Left ventricle myocardium inferior (tissue), 1 donor: ENCODE measurements at places on chromosomes 1 and 21.

DNA sequence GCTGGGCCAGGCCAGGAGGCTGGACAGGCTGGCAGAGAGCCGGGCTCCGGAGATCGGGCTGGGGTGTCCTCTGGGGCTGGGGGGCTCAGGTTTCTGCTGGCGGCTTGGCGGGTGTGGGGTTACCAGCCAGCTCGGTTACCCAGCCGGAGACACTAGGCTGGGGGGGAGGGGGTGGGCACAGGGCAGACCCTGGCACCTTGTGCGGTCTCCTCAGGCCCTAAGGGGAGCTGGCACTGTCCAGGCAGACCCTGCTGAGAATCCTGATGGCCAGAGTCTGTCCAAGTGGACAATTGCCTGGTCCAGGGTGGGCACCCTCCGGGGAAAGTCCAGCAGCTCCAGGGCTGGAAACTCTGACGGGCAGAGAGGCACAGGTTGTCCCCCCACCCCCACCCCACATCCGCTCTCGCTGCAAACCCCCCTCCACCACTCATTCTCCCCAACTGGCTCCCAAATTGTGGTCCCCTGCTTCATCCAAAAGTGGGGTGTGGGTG is 6.7 kb downstream of the ZBTB7B start:
- DNase-seq = no peak

- peak; percentile 74 for DNase-seq
Observed at GRCh38 chr1:17624611-17625233, 85.2 kb downstream of the ARHGEF10L start.

DNA sequence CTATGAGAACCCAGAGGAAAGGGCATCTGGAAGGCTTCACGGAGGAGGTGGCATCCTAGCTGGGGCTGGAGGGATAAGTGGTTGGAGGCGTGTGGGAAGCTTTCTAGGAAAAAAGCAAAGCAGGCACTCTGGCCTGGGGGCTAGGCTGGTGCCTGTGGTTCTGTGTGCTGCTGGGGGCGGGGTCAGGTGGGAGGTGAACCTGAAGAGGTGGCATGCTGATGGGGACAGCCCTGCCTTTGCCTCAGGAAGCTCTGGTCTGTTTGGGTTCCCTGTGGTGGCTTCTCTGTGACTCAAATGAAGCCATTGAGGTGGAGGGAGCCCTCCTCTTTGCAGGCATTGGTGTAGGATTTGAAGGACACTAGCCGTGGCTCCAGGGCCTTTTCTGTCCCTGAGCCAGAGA is 221.6 kb upstream of the POU3F1 start:
- no peak for DNase-seq

- no peak for DNase-seq
Observed at GRCh38 chr1:96978444-96978843, 256.9 kb downstream of the PTBP2 start.

GRCh38 chr1:44015206-44015605 is 16.1 kb downstream of the SLC6A9 start:
- DNase-seq = no peak

GRCh38 chr1:202283379-202283844 is 58.3 kb downstream of the UBE2T start:
- DNase-seq = no peak

- DNase-seq = no peak
Observed at GRCh38 chr21:39340687-39341086, 8.2 kb downstream of the HMGN1 start.

- DNase-seq = no peak
Observed at GRCh38 chr1:223393275-223394214, at the start of gene CCDC185. Gene CCDC185, plus strand, starts transcription at chr1:223393415. Its CDS starts 61 bp downstream, at chr1:223393476.

DNA sequence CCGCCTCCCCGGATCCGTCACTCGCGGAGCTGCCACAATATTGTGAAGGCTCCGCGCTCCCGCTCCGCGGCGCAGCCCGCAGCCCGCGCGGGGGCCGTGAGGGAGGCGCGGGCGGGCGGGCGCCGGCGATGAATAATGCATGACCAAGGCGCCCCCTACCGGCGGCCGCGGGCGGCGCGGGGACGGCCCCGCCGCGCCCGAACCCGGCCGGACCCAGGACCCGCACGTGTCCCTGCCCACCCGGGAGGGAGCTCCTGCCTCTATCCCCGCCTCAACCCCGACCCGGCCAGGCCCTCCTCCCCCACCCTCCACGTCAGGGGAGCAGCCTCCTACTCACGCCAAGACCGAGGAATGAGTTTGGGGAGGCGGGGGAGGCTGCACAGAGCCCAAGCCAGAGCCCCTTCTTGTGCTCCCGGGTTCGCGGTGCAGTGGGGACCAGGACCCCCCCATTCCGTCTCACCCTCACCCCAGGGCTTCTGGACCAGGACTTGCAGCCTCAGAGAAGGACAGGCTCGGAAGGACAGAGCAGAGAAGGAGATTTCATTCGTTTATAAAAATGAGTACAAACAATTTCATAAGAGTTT is 70.8 kb upstream of the CASZ1 start:
- peak; percentile 53 for DNase-seq

GRCh38 chr21:45292399-45293219 is 4.9 kb upstream of the POFUT2 start:
- peak; percentile 84 for DNase-seq

DNA sequence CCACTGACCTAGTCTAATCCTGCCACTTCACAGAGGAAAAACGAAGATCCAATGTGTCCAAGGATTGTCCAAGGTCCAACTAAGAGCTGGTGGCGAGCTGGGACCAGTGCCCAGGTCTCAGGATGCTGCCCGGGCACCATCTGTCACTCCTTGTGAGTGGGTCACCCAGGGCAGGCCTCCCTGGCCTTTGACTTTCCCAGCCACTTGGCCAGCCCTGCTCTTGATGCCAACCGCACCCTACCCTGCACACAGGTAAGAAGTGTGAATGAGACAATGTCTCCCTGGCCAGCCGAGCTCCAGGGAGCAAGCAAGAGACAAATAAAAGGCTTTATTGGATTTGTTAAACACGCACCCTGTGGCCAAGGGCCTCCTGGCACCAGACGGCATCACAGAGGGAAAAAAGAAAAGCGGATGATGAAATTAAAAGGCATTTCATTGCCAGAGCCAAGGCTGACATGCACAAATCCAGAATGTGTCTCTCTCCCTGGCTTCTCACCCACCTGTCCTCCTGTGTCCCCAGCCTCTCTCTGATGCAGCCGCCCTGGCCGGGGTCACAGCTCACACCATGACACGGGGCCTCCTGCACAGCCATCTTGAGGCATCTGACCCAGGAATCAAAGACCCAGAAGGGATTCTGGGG is 72.8 kb downstream of the CAMK2N1 start:
- no peak for DNase-seq

DNA sequence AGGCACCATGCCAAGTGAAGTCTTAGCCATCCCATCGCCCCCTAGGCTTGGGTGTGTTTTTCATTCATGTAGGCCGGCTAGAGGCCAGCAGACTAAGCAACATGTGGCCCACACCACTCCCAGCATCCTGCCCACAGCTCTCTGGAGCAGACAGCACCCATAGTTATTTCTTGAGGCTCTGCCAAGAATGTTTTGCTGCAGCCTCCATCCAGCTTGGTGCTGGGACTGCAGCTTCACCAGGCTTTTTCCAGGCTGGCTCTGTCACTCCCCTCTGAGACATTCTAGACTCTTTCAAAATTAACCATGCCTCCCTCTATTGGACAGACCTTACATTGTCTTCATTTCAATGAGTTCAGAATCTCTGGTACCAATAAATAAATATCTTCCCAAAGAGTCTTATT is 104.2 kb downstream of the DUSP10 start:
- peak; percentile 14 for DNase-seq

DNA sequence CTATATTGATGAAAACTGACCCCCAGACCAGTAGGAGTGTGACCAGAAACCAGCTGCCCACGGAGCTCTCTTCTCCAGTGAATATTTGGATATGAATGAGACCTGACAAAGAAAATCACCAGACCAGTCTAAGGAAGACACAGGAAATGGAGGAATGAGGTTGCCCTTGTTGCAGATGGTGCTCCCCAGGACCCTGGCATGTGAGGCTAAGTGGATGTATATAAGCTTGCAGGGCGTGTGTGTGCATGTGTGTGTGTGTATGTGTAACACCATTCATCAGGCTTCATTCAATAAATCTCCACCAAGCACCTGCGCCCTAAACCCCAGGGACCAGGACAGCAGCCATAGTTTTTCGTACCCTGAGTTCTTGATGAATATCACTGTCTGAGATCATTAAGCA is 14.4 kb downstream of the PHLDA3 start:
- no peak for DNase-seq
